Gastroesophageal sphincter (tissue), 4 donors: ENCODE measurements at places on chromosomes 13 and 19.

- ATAC-seq: no peak
Measured at GRCh38 chr19:50669302-50670101, 20.3 kb downstream of the C19orf81 start.

DNA sequence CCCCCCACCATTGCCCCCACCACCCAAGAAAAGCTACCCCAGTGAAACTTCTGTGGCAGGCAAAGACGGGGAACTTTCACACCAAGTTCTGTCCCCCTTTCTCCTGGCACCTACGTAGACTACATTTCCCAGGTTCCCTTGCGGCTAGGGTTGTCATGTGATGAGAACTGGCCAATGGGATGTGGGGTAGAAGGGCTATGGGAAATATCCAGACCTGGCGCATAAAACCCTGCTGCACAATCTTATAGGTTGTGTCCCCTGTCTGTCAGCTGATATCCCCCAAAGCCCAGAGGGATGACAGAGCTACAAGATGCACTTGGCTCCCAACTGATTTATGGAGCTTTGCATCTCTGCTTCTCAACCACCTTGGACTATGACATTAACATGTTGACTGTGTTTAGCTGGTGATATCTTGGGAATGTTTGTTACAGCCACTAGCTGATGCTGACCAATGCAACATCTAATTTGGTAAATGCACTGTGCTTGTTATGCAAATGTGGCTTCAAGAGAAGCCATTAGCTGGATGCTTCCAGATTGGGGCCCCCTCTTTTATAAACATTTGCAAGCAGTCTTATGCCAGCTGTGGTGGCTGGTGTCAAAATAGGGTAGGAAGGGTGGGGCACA, 6.1 kb downstream of the SH2D3A start:
- no peak for ATAC-seq

- no peak for ATAC-seq
Measured at GRCh38 chr19:46289724-46290619, 6.9 kb upstream of the HIF3A start.

DNA sequence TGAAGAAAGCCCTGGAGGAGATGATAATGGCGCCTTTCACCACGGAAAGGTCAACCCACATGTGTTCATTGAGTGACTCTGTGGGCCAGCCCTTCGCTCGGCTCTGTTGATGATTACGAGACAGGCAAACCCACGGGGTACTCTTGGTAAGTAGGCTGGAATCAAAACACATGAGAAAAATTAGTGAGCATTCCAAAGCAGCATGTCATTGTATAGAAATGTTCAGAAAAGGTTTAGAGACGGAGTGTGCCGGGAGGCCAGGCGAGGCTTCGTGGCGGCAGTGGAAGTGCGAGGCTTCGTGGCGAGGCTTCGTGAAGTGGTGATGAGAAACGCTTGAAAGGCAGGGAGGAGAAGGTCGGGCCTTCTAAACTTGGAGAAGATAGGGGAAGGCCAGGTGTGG, 144.3 kb downstream of the ZNF536 start:
- no peak for ATAC-seq

GRCh38 chr19:49688531-49689132, 762 bp upstream of the ADM5 start:
- ATAC-seq: no peak
